ENCODE measurements at places on chromosomes 11 and 22.

DNA sequence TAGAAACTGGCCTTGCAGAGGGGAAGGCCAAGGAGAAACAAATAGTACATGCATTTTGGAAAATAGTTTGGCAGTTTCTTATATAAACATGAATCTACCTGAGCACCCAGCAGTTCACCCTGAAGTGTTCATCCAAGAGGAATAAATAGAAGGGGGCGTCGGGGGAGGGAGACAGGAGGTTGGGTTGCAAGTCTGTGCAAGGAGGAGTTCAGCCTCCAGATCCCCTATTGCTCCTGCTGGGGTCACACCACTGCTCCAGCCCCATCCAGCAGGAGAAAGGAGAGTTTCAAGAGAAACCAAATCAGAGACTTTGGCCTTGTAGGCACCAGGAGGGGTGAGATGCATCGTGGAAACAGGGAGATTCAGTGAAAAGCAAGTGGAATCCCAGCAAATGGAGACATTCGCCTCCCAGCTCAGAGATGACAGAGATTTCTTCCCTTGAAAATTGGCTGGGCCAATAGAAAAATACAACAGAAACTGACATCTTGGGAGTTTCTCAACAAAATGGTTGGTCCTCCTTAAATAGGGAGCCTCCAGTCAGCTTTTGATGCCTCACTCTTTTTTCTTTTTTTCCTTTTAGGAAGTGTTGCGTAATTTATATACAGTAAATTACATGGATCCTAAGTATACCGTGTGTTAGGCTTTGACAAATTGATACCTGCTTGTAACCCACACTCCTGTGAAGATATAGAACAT is 34.1 kb downstream of the OTOG start:
- no peak for DNase-seq

- DNase-seq = no peak
Measured at GRCh38 chr22:33766091-33766490, 154.2 kb downstream of the LARGE1 start.

DNA sequence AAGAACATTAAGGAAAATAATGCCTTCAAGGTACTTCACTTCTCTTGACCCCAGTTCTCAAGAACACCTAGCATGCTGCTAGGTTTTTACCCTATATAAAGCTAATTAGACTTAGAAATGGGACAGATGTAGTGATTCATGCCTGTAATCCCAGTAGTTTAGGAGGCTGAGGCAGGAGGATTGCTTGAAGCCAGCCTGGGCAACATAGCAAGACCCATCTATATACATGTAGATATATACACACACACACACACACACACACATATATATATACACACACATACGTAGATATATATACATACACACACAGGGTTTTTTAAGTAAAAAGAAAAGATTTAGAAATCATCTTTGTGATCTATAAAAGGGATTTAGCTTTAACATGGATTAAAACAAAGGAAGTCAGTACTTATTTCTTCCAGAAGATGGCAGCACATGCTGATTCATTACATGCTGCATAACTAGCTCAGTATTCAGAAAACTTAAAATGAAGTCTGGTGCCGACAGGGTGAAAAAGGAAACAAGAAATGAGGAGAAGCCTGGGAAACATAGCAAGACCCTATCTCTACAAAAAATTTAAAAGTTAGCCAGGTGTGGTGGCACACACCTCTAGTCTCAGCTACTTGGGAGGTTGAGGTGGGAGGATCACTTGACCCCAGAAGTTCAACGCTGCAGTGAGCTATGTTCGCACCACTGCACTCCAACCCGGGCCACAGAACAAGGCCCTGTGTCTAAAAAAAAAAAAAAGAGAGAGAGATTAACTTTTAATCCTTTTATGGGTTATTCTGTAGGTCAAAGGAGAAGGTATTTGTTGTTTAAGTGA is 28.5 kb upstream of the RBX1 start:
- no peak for DNase-seq

DNA sequence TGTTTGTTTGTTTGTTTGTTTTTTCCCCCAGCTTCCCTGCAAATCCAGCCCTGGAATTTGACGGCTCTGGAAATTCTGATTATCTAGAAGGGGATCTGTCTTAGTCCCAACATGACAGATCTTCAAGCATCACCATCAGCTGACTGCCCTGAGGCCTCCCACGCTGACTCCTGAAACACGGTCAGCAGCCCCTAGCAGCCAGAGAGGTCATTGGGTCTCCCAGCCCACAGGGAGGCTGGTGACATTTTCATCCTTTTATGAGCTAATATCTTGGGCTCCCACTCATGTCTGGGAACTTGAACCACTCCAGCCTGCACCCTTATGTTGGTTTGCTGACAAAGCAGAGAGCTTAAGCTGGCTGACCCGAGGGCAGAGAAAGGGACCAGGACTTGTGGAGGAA is 66.0 kb upstream of the TIMP3 start:
- DNase-seq = no peak

GRCh38 chr11:114447892-114448291 is 8.6 kb downstream of the REXO2 start:
- DNase-seq = no peak

DNA sequence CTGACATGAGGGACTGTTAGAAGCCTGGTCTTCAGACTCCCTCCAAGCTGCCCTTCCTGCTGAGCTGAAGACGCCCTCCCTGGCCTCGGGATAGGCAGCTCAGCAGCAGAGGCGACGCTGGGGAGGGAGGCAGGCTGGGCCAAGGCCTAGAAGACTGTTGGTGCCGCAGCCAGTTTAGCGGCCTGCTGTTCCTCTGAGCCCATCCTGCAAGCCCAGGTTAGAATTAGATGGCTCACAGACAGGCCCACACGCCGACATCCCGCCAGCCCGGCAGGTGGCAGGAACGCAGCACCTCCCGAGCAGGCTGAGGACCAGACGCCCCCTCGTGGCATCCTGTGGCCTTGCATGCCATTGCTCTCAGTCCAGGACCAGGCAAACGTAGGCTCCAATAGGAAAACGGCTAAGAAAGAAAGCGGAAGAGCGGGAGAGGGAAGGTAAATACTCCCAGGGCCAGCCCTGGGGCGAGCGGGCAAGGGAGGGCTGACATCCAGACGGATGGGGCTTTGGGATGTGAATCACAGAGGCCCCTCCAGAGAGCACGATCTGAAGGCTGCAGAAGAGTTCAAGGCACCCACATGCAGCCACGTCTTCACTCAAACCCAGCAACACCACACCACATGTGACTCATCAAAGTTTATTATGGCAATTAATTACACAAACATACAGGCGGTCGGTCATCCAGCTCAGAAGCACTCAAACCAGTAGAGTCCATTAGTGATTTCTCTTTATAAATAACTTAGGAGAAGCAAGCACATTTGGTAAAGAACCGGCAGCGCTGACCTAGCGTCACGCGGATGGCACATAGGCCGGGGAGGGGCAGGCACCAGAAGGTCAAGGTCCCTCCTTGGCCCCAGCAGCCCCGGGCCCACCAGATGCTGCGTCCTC is 27.6 kb downstream of the CD5 start:
- DNase-seq = no peak

DNA sequence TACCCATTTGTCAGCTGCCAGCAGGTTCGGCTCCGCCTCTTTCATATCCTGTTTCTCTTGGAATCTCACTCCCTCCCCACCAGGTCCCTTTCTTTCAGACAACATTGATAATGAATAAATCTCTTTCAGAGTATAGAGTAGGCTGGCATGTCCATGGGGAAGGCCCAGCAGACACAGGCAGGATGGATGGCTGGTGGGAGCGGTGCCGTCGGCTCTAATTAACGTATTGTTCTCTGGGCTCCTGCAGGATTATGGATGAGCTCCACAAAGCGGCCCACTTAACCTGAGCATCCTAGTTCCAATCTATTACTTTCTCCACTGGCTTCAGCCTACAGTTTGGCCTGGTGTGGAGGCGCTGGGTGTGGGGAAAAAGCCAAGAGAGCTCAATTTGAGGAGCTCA is 588.0 kb downstream of the BUD13 start:
- DNase-seq = no peak

- DNase-seq = no peak
Measured at GRCh38 chr11:110463153-110463552, 33.4 kb downstream of the FDX1 start.

DNA sequence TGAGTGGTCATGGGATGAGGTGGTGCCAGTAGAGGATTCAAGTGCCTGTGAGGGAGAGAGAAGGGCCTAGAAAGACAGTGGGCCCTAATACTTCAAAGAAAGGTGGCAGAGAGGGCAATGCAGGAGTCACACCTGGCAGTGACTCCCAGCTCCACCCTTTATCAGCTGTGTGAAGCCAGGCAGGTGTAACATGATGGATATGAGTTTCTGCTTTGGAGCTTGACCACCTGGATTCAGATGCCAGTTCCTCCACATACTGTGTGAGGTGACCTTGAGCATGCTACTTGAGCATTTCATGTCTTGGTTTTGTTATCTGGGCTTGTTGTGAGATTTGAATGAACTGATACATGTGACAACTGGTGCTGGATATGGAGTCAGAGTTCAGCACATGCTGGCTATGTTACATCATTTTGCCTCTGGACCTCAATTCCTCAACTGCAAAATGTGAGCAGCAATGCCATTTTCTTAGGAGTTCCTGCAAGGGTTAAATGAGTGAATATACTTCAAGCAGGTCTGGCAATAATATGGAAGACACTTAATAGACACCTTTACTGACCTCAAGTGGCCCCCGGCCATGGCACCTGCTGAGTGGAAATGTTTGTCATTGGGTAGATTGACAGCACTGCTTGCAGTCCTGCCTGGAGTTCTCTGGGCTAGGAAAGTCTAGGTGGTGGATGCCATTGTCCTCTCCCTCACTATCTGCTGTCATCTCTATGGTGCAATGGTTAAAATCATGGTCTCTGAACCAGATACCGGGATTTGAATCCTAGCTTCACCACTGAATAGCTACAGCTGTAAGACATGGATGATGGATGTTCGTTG is 83.3 kb downstream of the MICAL2 start:
- DNase-seq = no peak

GRCh38 chr11:72773291-72773690 is 20.6 kb downstream of the STARD10 start:
- no peak for DNase-seq

GRCh38 chr11:87141980-87142514 is 104.3 kb downstream of the TMEM135 start:
- no peak for DNase-seq

DNA sequence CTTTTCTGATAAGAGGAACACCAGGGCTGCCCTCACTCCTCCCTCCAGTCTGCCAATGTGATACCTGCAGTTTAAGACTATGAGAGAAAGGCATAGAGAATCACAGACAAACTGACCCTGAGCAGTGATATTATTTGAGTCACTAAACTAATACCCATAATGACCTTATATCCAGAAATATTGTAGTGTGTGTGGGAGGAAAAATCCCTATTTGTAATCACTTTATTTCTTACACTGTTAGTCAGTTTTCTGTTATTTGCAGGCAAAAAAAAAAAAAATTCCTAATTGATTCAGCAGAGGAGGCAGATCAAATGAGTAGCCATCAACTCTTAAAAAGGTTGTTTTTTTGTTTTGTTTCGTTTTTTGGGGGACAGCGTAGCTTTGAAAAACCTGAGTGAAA is 82.5 kb downstream of the MAML2 start:
- no peak for DNase-seq

DNA sequence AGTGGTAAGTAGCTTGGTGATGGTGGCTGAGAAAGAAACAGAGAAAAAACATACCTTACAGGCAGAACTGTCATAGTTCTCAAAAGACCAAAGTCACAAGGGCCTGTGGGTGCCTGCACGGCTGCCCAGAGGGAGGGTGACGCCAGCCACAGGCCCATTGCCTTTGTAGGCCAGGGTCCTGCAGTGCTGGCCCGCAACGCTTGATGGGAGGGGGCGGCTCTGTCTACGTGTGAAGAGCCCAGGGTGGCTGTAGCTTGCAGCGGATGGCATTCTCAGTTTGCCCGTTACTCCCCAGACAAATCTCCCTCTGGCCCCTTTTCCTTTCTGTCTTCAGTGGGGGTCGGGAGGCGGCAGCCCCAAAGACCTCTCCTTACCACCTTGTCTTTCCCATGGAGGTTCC is 24.7 kb upstream of the B3GAT1 start:
- no peak for DNase-seq

DNA sequence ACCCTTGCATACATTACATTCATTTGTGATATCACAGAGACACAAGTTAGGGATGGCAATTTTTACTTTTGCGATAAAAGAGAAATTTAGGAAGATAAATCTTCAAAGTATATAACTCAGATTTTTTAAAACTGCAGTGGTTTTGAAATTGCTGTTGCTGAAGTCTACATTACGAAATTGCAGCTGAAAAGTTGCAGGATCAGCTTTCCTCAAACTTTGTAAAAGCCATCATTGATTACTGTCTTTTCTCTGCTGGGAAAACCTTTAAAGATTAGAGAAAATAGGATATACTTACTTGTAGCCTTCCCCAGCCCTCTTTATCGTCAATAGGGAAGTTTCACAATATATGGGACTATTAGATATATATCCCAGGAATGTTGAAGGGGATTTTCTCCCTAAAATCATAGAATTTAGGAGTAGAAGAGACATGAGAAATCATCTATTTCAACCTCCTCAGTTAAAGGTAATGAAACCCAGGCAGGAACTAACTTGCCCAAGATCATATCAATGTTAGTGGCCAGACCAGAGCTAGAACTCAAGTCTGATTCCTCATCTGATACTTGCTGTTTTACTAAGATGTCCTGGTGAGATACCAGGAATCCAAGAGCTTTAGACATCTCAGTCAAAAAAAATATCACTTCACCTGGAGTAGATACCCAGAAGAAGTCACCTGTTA is 10.4 kb upstream of the AGBL2 start:
- DNase-seq = no peak

DNA sequence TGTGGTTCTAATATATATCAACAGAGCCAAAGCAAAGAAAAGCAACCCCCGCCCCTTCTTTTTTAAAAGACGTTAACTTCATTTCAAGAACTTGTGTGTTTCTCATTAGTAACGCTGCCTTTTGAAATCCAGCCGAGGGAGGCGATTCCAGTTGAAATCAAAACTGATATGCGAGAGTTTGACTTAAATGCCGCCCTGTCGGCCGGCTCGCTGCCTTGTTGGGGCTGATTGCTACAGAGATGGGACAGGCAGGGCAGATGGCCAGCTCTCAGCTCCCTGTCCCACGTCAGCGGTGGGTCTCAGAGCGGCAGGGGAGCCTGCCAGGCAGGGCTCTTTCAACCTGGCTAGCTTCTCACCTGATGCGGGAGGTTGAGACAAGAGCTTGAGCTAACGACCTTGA is 51.9 kb upstream of the ALX4 start:
- DNase-seq = no peak

DNA sequence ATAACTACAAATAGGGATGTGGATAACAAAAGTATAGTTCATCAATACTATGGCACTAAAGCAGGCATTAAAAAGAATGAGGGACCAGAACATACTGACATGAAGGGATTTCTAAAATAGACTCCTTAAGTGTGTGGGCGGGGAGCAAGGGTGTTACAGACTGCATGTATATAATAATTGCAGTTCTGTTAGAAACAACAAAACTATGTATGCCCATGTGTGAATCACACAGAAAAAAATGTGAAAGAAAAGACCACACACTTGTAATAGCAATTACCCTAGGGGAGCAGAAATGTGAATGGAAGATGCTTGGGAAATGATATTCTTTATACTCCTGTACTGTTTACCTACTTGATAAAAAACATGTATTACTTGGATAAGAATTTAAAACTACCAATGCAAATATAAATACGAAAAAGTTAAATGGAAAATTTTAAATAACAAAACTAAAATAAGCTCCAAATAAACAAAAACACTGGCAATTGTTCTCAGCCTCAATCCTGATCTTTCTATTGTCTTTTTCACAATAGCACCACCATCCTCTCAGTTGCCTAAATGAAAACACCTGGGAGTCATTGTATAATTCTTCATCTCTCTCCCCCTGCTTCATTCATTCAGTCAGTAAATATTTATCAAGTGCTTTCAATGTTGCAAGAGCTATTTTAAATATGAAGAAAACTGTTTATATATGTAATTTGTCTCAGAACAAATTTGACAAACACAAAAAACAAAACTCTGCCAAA is 129.8 kb downstream of the FCHSD2 start:
- DNase-seq = no peak
